NB4 (cell line): ENCODE measurements at places on chromosomes 5 and 9.

GRCh38 chr5:67378256-67378655 lies 181.7 kb upstream of the CD180 start:
- DNase-seq, result no peak

- DNase-seq, result peak; percentile 47
Observed at GRCh38 chr9:92328225-92328624, 2.5 kb downstream of the CENPP start.

DNA sequence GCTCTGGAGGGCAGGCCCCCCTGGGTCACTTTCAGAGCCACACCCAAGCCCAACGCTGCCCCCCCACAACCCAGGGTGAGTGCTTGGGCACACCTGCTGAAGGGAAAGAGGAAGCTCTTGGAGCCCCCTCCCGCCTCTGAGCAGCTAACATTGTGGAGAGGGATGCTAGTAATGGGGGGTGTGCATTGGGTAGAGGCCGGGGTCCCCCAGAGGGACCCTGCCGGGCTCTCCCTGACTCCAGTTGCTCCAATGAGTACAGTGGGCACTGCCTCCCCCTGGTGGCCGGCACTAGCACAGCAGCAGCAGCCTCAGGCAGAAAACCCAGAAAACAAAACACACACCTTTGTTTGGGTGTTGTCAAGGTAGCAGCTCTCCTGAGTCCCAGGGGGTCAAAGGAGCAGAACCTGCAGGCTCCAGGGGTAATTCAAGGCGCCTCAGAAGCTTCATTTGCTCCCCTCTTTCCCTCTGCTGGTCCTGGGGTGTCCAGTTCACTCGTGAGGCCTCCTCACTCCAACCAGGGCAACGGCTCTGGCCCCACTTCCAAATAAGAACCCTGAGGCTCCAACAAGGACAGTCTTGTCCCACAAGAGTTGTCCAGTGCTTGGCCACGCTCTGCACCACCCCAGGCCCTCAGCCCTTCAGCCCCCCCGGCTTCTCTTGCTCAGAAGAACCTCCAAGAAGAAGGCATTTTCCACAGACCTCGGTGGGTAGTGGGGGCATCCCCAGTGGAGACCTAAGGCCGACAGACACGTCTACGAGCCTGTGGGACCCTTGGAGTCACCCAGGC lies 16.1 kb downstream of the GBGT1 start:
- peak; percentile 68 for DNase-seq

DNA sequence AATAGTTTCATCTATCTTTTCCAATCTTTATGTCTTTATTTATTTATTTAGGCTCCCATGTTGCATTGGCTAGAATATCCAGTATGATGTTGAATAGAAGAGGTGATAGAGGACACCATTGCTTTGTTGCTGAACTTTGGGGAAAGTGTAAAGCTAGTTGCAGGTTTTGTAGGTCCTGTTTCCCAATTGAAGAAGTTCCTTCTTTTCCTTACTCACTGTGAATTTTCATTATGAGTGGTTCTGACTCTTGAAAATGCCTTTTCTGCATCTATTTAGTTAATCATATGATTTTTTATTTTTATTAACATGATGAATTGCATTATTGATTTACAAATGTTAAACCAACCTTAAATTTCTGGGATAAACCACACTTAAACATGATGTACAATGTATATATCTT lies 58.9 kb upstream of the NR3C1 start:
- DNase-seq, result no peak

GRCh38 chr5:173505634-173506033 lies 110.8 kb downstream of the BOD1 start:
- no peak for DNase-seq

DNA sequence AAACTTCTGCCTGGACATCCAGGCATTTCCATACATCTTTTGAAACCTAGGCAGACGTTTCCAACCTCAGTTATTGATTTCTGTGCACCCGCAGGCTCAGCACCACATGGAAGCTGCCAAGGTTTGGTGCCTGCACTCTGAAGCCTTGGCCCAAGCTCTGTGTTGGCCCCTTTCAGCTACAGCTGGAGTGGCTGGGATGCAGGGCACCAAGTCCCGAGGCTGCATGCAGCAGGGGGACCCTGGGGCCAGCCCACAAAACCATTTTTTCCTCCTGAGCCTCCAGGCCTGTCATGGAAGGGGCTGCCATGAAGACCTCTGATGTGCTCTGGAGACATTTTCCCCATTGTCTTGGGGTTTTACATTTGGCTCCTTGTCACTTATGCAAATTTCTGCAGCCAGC lies 49.9 kb downstream of the NFX1 start:
- no peak for DNase-seq

DNA sequence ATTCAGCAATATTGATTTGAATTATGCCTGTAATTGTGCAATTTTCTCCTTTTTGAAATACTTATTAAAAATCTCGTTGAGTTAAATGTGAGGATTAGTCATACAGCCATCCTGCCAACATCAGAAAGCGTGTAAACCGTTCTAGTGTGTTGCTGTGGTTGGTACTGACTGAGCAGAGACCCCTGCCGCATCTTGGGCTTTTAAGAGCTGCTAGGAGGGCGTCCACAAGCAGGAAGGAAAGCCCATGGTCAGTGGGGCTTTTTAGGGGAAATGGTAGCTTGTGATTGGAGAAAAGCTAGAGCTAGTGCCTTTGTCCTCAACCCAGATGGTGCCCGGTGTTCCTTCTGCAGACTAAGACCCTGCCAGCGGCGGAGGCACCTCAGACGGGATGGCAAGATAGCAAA lies 1.3 kb downstream of the SDHA start:
- peak; percentile 57 for DNase-seq

DNA sequence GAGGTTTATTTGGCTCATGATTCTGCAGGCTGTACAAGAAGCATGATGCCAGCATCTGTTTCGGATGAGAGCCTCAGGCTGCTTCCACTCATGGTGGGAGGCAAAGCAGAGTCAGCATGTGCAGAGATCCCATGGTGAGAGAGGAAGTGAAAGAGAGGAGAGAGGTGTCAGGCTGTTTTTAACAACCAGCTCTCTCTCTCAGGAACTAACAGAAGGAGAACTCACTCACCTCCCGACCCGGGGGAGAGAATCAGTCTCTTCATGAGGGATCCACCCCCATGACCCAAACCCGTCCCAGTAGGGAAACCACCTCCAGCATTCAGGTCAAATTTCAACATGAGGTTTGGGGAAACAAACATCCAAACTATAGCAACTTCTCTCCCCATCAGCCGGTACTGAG lies 187.7 kb downstream of the ENC1 start:
- peak; percentile 28 for DNase-seq

DNA sequence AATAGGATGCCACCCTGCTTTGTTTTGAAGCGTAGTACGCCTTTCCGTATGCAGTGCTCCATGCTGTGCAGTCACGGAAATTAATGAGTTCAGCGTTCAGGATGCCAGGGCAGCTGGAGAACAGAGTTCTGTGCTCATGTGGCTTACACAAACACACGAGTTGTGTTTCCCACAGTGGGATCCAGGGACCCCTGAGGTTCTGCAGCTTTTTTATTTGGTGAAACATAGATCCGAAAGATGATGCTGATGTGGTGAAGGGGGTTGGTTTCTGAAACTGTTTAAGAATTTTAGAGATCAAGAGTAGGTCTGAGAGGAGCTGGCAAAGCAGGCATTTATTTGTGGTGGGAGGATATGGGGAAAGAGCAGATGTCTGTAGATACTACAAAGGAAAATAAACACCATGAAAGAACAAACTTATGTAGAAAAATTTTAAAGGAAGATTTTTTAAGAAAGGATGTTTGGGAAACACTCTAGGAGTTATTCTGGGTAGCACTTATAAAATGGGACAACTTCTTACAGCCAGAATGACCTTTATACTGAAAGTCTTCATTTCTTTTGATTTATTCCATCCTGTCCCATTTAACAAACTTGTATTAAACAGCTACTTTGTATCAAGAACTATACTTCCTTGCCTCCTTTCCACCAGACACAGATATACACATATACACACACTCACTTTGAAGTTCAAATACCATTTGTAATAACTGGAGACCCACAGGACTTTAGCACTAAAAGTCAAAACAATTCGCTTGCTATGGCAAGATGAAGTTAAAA lies 52.7 kb downstream of the ITGA1 start:
- no peak for DNase-seq

DNA sequence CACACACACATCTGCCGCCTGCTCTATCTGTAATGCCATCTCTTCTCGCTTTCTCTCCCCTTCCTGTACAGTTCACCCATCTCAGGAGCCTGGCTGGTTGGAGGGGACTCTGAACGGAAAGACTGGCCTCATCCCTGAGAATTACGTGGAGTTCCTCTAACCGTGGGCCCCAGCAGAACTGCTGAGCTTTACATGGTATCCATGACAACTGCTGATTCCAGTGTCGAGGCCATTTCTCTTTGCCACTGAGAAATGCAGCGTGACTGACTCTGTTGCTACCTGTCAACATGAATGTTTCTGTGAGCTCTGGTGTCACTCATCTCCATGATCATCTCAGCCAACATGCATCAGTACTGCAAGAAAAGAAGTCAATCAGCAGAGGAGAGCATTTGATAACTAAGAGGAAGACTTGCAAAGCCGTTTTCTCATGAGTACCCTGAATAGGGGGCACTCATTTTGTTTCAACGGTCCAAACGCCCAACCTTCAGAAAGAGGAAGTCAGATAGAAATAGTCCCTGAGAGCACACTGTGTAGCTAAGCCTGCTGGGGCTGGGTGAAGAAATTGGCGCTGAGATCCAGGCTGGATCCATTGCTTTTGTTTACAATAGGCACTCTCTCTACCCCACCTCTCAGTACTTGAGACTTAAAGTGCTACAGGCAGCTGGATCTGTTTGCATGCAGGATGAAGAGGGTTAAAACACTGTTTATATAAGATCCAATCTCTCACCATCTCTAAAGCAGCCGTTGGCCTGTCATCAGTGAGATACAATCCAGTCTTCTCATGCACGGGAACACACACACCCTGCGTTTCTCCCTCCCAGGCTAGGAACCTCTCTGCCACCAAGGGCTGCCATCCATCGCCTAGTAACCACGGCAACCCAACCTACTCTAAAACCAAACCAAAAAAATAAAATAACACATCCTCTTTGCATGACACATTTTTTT lies 180.9 kb downstream of the NR3C1 start:
- DNase-seq, result peak; percentile 91

GRCh38 chr5:8314965-8315364 lies 446.0 kb downstream of the MTRR start:
- no peak for DNase-seq

DNA sequence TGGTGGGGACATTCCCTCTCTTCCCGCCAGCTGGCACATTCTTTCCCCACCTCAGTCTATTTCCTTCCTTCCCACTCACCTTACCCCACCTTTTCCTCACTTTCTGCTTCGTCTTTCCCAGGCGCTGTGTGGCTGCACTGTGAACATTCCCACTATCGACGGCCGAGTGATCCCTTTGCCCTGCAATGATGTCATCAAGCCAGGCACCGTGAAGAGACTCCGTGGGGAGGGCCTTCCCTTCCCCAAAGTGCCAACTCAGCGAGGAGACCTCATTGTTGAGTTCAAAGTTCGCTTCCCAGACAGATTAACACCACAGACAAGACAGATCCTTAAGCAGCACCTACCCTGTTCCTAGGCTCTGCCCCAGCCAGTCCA lies 7.3 kb downstream of the DNAJB5 start:
- DNase-seq, result no peak

GRCh38 chr9:26956860-26957233 lies 635 bp downstream of the IFT74 start:
- no peak for DNase-seq

GRCh38 chr9:130939405-130940026 lies 469 bp upstream of the FIBCD1 start:
- DNase-seq, result peak; percentile 55

- DNase-seq, result no peak
Observed at GRCh38 chr9:136906266-136906665, 19.9 kb downstream of the TRAF2 start.

- peak; percentile 96 for DNase-seq
Observed at GRCh38 chr5:172772112-172772906, 1.3 kb upstream of the DUSP1 start.

GRCh38 chr9:6076851-6077250 lies 61.4 kb upstream of the RANBP6 start:
- no peak for DNase-seq

- DNase-seq, result peak; percentile 27
Observed at GRCh38 chr9:79357616-79358015, 214.1 kb upstream of the TLE4 start.

GRCh38 chr9:78249542-78249941 lies 13.7 kb downstream of the CEP78 start:
- no peak for DNase-seq

DNA sequence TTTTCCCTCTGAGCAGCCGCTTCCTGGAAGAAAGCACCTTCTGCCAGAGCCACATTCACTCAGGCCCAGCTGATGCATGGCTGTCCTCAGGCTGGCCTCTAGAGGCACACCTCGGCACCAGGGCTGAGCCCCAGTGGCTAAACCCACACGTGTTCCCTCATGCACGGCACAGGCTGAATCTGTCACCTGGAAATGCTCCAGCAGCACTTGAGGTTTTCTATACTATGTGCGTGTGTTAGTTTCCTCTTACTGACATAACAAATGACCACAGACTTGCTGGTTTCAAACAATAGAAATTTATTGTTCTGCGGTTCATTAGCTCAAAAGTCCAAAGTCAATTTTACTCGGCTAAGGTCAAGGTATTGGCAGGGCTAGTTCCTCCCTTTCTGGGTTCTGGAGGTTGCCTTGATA lies 141.4 kb downstream of the LRRC70 start:
- DNase-seq, result peak; percentile 17

- DNase-seq, result peak; percentile 39
Observed at GRCh38 chr5:15598294-15598902, 98.4 kb downstream of the FBXL7 start.

- no peak for DNase-seq
Observed at GRCh38 chr9:80649001-80649420, 1040.3 kb downstream of the TLE1 start.

DNA sequence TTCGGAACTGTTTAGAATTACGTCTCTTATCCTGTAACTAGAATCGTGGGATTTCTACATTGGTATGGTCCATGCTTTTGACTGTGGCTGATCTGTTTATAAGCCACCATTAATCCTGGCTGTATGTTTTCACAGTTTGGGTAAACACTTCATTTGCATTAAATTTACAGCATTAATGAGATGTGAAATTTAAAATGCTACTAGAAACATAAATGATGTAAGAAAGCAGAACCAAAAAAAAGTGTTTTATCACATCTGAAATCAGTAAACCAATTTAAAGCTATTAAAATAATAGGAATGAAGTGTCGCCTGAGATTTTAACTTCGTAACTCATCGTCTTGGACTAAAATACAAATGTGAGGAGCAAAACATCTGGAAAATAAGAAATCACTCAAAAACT lies 201.7 kb downstream of the NFIB start:
- DNase-seq, result no peak

GRCh38 chr9:72592502-72593403 lies 71.3 kb downstream of the TMC1 start:
- peak; percentile 65 for DNase-seq

DNA sequence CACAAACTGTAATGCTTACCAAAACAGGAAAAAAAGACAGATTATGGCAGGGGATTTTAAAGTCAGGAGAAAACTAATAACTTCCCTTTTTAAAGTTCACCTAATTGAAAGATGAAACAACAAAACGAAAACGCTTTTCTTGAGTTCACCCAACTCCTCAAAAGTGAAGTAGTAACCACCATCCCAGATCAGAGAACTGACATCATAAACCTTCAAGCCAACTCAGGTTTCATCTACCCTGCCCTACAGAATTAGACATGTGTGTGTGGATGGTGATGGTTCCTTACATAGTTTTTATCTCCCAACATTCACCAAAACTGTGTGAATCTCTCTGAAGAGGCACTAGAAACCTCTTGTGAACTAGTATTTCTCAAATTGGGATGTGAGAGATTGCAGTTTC lies 195.2 kb upstream of the PTGER4 start:
- peak; percentile 60 for DNase-seq
